Amygdala (tissue), 56 donors: ENCODE measurements at places on chromosomes 1 and 21.

DNA sequence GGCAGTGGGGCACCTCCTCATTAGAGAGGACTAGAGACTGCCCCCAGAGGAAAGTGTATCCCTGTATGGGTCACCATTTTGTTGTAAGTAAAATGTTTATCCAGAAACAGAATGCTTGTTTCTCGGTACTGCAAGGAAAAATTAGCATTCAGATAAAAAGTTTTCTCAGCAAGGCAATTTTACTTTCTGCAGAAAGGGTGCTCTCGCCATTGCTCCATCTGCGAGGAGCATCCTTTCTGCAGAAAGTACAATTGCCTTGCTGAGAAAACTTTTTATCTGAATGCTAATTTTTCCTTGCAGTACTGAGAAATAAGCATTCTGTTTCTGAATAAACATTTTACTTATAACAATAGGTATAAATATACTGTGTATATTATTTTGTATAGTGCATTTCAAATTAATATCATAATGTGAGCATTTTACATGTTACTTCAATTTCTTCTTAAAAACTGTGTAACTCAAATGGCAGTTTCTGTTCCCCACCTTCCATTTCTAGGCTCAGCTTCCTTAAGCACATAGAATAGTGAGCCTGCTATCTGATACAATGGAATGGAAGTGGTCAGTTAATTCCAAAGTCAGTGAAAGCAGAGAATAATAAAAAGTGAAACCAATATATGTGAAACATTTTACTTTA is 76.5 kb upstream of the DESI2 start:
- no peak for DNase-seq

DNA sequence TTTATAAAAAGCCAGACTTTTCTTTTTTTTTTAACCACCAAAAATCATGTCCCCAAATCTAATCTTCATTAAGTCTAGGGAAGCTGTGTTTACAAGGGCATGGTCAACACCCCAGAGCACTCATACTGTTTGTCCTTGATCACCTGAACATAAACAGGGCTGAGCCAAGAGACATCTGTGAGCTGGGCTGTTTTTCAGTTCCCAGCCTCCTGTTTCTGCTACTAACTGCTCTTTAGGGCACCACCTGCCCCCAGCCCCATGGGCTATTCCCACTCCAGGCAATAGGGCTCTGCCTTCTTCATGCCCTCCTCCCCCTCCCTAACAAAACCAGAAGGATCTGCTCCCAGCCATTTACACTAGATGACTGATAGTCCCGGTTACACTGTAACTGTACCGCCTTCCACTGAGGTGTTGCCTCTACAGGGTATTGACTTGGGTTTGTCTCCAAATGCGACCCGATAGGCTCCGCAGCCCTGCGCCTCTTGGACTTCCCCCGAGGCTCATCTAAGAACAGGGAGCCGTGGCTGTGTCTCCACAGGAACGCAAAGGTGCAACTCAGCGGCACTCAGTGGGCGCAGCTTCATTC is 11.7 kb upstream of the SLC26A9 start:
- no peak for DNase-seq

GRCh38 chr1:108117945-108118902 is 81.9 kb downstream of the SLC25A24 start:
- DNase-seq: no peak

DNA sequence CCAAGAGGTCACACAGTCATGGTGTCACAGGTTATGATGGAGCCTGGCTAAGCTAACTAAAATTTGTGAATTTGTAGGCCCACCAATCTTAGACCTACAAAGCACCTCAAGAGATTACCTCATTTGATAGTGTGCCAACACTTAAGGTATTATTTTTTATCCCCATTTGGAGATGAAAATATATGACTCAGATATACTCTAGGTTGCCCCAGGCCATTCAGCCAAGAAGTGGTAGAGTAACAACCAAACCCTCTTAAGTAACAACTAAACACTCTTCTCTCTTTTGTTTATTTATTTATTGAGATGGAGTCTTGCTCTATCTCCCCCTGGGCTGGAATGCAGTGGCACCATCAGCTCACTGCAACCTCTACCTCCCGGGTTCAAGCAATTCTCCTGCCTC is 14.3 kb downstream of the NPL start:
- DNase-seq: no peak

DNA sequence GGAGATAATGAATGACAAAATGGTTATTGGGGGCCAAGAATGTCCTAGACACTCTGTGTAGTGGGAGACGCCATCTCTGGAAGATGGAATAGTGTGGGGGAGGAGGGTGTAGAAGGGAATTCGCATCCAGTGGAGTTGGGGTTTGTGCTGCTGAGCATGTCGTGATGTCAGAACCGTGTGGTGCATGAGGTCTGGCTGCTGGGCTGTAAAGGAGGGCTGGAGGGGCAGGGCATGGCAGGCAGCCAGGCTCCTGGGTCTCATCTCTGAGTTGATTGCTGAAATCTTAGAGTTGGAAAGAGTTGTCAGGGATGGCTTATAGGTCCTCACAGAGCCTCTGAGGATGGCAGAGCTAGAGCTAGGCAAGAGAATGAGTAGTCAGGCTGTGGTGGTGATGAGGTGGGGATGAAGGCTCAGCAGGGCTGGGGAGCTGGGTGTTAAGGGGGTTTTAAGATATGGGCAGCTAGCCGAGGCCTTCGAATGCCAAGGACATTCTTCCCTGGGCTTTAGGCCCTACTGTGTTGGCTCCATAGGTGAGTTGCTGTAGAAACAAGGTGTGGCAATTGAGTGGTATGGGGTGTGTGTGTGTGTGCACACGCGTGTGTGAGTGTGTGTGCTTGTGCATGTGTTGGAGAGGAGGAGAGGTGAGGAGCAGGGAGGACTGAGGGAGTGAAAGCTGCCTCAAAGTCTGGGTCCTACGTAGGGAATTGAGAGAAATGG is 1.9 kb downstream of the PPFIA4 start:
- DNase-seq: no peak

GRCh38 chr1:37655274-37655673 is 20.6 kb upstream of the RSPO1 start:
- DNase-seq: no peak

GRCh38 chr1:8712413-8713231 is 104.8 kb downstream of the RERE start:
- DNase-seq: no peak

DNA sequence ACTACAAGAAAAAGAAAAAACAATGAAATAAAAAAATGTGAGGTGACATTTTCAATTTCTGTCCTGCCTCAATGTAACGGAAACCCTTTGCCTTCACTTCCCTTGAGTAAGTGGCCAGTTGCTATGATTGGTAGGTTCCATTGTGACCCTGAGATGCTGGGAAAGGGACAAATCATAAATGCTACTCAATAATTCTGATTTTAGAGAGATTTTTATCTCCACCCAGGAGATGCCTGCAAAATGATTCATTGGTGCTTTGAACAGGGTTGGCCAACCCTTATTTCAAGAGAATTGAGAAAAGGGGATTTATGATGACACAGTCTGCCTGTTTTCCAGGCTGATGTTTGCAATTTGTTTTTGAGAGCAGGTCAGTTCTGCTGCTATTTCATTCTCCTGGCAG is 22.5 kb downstream of the XCL1 start:
- no peak for DNase-seq

- DNase-seq: no peak
These were observed 1.1 kb downstream of the ICMT start for GRCh38 chr1:6234502-6235295.

- no peak for DNase-seq
These were observed 5.1 kb downstream of the IFFO2 start for GRCh38 chr1:18951416-18951815.

GRCh38 chr1:22262583-22262982 is 119.7 kb upstream of the WNT4 start:
- no peak for DNase-seq

- no peak for DNase-seq
These were observed 48.4 kb downstream of the USP48 start for GRCh38 chr1:21734526-21734925.

GRCh38 chr1:24385160-24385940 is 28.2 kb downstream of the STPG1 start:
- no peak for DNase-seq

GRCh38 chr1:112673592-112674439 is 643 bp upstream of the MOV10 start:
- DNase-seq: no peak

GRCh38 chr1:222454186-222454585 is 93.7 kb downstream of the HHIPL2 start:
- no peak for DNase-seq

DNA sequence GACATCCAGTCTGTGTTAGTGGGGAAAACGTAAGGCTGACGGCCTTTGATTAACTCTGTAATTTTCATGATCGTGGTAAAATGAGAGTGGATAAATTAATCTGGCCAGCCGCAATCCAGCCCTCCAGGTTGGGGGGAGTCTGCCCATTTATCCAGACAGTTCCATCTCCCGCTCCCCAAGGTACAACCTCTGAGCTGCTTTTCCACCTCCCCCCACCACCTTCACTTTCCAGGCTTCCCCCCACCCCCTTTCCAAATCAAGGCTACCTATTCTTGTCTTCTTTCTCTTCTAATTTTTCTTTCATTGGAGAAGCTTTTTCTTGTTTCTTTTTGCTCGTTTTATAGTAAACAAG is 6.0 kb downstream of the MIER1 start:
- no peak for DNase-seq

DNA sequence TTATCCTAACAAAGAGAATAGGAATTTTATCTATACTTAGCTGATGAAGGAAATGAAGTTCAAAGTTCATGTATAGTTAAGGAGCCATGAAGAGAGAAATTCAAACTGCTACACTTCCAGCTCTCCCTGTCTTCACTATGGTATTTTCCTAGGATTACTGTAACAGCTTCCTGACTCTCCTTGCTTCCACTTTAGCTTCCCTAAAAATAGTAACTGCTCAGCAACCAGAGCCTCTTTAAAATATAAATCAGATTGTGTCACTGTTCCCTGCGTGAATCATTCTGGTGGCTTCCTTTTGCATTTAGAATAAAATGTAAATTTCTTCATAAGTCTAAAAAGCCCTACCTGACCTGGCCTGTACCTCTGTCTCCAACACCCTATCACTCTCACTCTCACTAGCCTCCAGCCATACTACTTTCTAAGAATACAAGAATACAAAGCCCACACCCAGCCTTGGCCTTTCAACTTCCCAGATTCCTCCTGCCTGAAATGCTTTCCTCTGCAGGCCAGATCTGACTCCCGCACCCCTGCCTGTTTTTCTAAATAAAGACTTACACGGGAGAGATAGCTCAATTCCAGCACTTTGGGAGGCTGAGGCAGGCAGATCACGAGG is 30.5 kb downstream of the OR10J1 start:
- DNase-seq: no peak

- DNase-seq: no peak
These were observed 26.9 kb upstream of the RCC2 start for GRCh38 chr1:17466359-17466758.

- no peak for DNase-seq
These were observed 149.0 kb downstream of the IGSF21 start for GRCh38 chr1:18256282-18257235.
